ENCODE measurements at places on chromosomes 12 and 14. TPM values are rescaled to one million over a fixed set of nuclear protein-coding genes. Genes with fewer than 3 reads are reported as not detected.

The CDH24 gene
- total RNA-seq: 1.4 TPM

The PWP1 gene
- 59.2 TPM for total RNA-seq

DNA sequence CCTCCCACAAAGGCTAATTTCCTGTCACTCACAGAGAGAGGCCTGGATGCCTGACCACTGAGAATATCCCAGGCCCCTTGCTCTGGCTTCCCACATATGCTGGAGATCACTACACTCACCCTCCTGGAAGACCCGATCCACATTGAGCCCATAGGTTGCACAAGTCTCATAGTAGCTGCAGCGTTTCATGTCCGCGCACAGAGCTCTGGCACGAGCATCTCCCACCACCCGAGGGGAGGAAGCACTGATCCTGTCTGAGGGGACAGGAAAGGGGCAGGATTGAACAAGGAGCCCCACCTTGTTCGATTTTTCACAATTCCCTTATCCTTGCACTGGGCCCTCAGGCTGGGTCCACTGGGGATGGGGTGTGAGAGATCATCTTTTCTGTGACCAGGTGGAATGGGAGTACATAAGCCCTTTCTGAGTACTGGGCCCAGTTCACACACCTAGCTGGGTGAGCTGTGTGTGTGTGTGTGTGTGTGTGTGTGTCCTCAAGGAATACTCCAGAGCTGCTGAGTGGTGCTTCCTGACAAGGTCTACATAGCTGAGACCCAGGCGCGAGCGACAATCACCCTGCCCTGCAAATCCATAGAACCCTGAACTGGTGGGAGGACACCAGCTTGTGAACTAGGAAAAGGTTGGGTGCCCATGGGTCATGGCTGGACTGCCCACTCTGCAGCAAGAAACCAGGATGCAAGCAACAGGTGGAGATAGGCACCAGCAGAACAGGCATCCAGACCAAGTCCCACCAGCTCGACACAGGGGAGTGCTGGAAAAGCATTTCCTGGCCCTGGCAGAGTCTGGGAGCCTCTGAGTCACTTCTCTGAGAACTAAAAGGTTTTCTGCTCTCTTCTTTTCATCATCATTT is 5.6 kb downstream of the AGAP2 start:
- no peak for DNase-seq

GRCh38 chr12:73833746-73834145 is 703.9 kb upstream of the ATXN7L3B start:
- no peak for DNase-seq

DNA sequence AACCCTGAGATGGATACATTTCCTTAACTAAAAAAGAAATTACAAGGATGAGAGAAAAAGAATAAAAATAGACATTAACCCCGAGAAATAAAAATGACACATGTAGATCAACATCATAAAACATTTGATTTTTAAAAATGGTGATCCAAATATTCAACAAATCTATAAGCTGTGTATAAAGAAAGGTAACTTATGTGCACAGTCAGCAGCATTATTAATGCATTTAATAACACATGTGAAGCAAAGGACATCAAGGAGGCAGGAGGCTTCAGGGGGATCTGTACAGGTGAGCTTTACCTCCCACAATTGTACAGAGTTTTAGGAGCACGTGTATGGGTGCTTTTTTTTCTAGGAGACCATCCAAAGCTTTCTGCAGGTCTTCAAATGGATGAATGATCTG is 76.1 kb downstream of the MED13L start:
- no peak for DNase-seq

- DNase-seq: no peak
Observed at GRCh38 chr14:20857207-20857606, 34.0 kb upstream of the RNASE3 start.

DNA sequence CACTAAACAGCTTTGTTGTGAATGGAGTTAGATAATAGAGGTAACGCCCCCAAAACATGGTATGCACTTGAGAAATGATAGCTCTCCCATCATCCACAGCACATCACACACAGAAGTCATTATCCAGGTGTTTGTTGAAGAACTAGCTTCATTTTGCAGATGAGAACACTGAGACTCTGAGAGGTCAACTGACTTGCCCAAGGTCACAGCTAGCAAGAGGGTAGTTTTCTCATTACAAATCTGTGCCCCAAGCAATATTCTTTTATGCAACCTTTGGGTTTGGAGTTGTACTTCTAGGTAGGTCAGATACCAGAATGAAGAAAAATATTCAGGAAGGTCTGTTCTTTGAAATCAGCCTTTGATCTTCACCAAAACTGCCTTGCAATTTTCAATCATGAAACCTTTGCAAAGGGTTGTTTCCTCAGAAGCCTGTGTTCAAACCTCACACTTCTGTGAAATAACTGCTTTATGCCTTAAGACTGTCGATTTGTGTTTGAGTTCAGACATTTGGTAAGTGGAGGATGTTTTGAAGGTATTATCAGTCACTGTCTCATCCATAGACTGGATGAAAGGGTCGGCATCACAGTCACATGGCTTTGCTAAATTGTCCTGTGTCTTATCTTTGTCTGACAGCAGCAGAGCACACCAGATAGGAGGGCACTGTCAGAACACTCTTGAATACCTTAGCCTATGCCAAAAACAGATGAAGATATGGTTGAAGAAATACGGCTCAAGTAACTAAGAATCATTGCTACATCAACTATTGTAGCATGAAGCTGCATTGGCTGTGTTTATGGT is 233.2 kb upstream of the BTG1 start:
- no peak for DNase-seq

DNA sequence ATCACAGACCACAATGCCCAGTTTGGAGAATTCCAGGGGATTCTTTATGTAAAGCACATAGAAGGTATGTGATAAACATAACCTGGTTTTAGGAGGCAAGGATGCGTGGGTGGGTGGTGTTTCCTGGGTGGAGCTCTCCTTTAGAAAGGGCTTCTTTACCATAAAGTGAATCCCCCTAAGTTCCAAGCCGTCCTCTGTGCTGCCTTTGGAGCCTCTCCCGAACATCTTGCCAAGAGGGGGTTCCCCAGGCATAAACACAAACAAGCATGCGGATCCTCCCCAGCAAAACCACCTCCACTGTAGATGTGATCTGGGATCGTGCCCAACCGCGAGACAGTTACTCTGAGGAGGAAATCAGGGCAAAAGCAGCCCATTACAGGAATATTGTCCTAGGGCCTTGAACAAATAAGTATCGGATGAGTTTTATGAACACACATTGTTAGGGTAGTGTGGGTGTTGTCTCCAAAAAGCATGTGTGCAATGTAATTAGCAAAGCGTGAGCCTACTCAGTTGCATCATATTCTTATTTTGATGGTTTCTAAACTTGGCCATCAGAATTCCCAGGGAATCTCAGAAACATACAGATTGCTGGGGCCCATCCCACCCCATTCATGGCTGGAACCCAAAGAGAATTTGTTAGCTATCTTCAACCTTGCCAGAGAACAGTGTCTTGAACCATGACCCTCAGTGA is 48.8 kb upstream of the CORO1C start:
- no peak for DNase-seq

GRCh38 chr14:59754256-59754655 is 116.3 kb downstream of the RTN1 start:
- no peak for DNase-seq

The LALBA gene
- not detected for total RNA-seq

- no peak for DNase-seq
Observed at GRCh38 chr12:89041078-89041477, 311.2 kb downstream of the DUSP6 start.

The ADAM21 gene
- total RNA-seq: not detected

DNA sequence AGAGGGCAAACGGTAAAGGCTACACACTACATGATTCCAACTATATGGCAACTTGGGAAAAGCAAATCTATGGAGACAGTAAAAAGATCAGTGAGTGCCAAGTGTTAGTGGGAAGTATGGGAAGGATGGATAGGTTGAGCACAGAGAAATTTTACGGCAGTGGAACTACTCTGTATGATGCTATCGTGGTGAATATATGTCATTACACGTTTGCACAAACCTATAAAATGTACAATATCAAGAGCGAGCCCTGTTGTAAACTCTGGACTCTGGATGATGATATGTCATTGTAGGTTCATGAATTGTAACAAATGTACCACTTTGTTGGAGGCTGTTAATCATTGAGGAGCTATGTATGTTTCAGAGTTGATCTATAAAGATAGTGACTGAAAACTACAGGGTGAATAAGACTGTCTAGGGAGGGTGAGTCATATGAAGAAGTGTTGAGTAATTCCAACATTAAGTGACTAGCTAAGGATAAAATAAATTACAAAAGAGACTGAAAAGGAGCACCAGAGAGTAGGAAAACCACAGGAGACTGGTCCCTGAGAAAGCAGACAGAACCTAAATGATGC is 349.2 kb upstream of the LMO3 start:
- DNase-seq: no peak

GRCh38 chr12:50309950-50310349 is 26.6 kb upstream of the LIMA1 start:
- DNase-seq: no peak

DNA sequence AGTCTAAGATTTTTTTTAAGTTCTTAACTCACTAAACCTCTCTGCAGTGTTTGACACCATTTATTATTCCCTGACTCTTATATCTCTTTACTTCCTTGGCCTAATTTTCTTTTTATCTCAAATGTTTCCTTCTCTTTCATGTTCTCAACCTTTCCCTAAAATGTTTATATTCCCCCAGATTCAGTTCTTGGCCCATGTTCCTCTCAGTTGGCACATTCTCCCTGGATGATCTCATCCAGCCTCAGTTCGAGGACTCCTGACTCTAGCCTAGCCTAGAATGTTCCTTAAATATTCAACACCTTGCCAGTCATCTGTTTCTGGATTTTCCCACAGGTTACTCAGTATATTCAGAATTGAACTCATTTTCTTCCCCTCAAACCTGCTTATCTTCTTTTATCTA is 81.3 kb downstream of the SCN8A start:
- no peak for DNase-seq

The COCH gene
- total RNA-seq: 1.4 TPM

- DNase-seq: no peak
Observed at GRCh38 chr12:58814036-58814435, 106.3 kb downstream of the LRIG3 start.

DNA sequence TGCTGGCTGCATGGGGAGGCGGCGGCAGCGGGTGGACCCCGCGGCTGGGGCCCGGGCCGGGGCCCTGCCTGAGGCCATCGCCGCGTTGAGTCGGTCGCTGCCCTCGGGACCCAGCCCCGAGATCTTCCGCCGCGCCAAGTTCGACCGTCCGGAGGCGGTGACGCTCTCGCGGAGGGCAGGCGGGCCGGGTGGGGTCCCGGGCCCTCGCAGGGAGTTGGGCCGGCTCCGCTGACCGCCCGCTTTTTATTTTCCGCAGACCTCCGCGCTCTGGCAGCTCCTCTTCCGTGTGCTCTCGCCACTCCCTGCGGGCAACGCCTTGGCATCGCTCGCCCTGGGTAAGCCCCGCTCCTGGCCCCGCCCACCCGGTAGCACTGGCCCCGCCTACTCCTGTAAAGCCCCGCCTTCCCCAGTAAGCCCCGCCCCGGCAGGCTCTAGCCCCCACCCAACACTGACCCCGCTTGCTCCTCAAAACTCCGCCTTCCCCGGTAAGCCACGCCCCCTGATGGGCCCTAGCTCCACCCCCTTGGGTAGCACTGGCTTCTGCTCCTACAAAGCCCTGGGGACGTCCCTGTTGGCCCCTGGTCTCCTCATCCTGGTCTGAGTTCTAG is 424 bp downstream of the TEDC1 start:
- peak; percentile 87 for DNase-seq

DNA sequence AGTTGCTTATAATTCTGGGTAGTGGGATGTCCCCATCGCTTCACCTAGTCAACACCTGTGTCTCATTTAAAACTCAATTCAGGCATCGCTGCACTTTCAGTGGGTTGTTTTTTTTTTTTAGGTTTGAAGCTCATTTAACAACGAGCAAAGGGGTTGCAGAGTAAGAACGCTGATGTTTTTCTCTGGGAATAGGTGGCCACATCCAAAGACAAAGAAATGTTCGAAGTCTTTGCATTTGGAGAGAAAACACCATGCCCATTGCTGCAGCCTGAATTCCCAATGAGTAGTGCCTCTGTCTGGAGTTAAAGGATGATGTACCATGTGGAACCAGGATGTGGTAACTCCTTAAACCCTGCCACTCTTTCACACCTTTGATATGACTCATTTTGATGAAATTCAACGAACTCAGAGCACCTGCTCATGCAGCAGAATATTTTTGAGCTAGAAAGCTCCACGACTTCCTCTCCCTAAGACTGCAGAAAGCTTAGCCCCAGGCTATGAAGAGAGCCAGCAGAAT is 35.1 kb upstream of the BATF start:
- peak; percentile 18 for DNase-seq

DNA sequence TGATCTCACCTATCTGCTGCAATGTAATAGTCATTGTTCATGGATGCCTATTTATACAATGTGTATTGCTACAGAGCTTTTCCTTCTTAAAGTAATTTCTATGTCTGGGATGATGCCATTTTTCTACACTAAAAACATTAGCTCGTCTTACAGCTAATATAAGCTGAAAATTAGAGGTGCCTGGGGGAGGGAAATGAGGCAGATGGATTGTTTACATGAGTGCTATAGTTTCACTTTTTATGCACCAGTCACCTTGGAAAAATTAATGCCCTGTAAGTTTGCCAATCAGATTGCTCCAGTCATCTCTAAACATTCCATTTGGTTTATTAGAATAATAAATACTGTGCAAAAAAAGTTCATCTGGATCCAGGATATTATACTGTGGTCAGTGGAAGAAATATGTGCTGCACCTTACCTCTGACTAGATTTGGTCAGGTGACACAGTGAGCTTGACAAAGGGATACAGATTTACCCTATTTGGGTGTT is 436.2 kb downstream of the RAD51B start:
- no peak for DNase-seq

- DNase-seq: no peak
Observed at GRCh38 chr12:127745469-127746212, 521.3 kb upstream of the TMEM132C start.

DNA sequence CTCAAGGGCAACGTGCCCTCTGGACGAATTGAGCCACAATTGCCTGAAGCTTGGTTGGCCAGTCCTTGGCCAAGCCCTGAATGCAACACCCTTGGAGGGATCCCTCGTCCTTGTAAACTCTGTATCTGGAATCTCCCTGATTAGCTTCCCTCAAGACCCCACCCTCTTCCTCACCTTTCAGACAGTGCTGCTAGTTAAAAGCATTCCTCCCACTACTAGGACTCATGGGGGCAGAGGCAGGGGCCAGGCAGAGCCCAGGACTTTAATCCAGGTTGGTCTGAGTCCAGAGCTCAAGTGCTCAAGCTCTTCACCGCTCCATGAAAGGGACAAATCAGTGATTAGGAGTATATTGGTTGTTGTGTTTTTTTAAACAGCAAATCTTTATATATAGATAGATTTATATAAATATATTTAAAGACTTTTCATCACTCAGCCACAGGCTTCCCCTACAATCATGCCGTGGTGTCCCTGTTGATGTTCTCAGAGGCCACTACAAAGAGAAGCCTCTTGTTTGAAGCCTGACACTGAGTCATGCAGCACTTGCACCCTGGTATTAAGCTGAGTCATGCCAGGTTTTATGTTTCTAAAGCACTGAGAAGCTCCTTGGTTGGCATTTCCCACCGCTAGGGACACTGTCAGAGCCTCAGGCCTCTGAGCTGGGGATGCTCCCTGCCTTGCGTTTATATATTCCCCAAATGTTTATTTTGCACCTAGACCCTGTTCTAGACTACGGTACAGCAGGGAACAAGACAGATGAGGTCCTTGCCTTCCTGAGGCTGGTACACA is 53.8 kb upstream of the GSC start:
- DNase-seq: no peak

GRCh38 chr12:42798811-42799438 is 209.4 kb upstream of the PRICKLE1 start:
- no peak for DNase-seq

Measured in activated naive CD4-positive, alpha-beta T cell treated with anti-CD3 and anti-CD28 coated beads, Interleukin-2, amount 50 U/mL, for 72 hours (primary cell).